Hematopoietic multipotent progenitor cell treated with erythropoietin and hydrocortisone succinate and interleukin-3 and kit ligand, for 8 days (in vitro differentiated cells): ENCODE measurements at places on chromosomes 12 and 14.

DNA sequence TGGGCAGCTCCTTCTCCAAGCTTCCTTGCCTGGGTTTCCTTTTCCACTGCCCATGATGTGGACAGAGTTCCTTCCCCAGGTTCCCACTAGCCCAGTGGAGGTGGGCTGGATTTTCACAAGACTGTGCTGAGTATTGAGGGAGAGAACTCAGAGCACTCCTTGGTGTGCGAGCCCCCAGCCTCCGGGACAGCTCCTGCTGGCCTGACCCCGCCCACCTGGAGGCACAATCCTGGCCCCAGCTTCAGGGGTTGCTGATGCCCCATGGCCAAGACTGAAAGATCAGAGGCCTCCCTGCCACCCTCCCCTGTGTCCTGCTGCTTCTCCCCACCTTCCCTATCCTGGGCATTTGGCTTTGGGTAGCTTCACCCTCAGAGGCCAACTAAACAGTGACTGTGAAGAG lies 7.7 kb downstream of the KCNH3 start:
- DNase-seq, result no peak

DNA sequence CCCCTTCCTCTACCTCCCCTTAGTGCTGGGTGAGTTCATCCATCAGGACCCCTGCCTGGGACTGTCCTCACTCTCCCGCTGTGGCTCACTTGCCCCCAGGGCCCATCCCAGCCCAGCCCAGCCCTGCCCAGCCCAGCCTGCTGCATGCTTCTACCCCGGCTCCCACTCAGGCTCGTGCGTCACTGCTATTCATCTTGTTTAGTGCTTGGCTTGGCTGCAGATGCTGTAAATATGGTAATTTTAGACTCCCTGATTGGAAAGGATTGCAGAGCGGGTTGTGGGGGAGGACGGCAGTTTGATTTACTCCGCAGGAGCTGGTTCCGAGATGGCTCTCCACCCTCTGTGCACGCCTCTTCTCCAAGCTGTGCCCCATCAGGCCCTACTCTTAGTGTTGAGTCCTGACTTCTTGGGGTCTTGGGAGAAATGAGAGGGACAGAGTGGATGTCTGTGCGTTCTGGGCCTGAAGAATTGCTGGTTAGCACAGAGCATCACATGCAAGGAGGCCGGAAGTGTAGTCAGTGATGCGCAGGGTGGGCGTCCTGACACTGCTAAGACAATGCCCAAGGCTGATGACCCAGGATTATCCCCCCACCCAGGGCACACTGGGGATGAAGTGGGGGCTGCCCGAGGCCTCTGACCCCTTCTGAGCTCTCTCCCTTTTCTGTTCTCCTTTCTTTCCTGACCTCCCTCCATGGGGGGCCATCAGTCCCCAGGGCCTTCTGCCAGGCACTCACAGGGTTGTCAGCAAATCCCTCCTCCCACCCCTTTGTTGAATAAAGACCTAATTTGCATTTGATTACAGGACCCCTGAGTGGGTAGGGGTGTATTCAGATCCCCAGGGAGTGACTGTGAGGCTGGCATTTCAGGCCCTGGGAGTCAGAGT lies 244.4 kb downstream of the ZFP36L1 start:
- DNase-seq, result no peak

- DNase-seq, result no peak
These were observed 136.6 kb upstream of the ATXN7L3B start for GRCh38 chr12:74401035-74401434.

- peak; percentile 66 for DNase-seq
These were observed 27.1 kb downstream of the DEGS2 start for GRCh38 chr14:100132161-100132902.

GRCh38 chr14:80017795-80018194 lies 193.5 kb downstream of the DIO2 start:
- no peak for DNase-seq

DNA sequence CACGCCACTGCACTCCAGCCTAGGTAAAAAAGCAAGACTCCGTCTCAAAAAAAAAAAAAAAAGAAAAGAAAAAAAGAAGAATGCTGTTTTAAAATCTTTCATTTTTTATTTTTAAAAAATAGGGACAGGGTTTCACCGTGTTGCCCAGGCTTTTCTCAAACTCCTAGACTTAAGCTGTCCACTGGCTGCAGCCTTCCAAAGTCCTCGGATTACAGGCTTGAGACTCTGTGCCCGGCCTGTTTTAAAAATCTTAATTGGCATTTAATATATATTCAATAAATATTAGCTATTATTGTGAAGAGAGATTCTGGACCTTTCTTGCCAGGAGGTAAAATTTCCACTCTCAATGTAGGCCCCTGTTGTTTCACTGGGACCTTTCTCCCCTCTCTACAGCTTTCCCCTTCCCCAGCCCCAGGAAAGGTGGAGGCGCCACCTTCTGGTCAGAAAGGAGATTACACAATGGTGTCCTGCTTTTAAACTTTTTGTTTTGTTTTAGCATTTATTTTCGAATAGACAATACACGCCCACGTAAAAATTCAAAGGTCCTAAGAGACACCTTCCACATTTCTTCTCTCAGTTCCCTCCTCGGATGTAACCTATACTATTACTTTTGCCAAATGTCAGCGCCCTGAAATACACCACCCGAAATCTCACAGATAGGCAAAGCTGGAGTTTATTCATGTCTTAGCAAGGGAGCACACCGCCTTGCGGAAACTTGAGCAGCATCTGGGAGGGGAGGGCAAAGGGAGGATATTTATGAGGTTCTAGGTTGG lies 23.8 kb upstream of the PHC1 start:
- DNase-seq, result peak; percentile 89

DNA sequence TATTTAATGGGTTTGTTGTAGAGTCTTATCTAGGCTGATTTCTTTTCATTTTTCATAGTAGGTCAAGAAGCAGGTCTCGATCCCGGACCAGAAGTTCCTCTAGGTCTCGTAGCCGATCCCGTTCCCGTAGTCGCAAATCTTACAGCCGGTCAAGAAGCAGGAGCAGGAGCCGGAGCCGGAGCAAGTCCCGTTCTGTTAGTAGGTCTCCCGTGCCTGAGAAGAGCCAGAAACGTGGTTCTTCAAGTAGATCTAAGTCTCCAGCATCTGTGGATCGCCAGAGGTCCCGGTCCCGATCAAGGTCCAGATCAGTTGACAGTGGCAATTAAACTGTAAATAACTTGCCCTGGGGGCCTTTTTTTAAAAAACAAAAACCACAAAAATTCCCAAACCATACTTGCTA lies 4.2 kb downstream of the SRSF5 start:
- no peak for DNase-seq

GRCh38 chr12:116133149-116133548 lies 144.3 kb downstream of the MED13L start:
- no peak for DNase-seq

DNA sequence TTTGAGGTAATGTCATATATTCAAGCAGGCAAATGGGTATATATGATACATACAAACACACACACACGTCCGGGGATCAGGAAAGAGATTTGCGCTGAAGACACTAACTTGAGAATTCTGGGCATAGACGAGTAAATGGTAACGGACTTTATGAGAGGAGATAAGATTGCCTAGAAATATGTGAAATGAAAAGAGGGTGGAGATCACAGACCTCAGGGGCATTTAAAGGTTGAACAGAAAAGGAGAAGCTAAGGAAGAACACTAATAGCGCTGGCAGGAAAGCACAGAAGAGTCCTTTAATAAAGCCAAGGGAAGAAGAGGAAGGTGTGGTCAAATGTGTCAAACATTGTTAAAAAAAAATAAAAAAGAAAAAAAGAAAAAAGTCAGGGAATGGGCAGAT lies 13.1 kb downstream of the CRY1 start:
- DNase-seq, result no peak

DNA sequence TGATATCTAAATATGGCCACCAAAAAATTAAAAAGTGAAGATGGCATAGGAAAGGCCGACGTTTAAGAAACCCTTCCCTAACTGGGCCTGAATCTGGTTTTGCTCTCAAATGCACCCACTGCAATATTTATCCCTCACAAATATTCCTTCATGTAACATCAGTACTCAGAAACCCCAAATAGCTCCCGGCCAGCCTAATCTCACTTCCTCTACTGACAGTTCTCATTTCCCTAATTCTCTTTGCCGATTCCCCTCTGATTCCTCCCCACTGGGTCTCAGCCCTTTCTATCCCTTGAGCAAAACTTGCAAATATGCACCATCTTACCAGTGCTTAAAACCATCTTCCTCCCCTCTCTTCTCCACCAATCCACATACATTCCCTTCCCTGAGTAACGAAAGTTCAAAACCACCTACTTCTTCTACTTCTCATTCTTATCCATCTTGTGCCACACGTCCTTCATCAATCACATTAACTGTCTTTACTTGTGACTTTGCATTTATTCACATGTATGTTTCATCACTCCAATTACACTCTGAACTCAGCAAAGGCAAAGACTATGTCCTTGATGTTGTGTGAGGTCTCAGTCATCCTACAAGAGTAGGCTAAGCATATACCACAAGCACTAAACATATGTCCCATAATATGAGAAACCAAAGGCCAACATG lies 23.1 kb downstream of the KCNK10 start:
- no peak for DNase-seq

DNA sequence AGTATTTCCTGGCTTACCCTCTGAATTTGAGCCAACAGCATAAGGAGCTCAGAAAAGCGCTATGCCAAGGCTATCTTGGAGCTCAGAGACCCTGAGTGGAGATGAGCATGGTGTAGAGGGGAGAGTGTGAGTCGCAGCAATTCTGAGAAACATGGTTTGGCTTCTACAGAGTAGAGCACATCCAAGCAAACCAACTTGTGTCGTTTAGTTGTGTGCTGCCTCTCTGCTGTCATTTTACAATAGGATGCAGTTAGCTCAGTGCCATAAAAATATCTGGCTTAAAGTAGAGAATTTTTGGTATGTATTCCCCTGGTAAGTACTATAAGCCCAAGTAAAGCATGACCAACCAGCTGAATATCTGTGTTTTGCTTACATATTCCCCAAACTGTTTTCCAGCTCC lies 249.2 kb downstream of the TRHDE start:
- no peak for DNase-seq

- DNase-seq, result no peak
These were observed 27.0 kb upstream of the CPM start for GRCh38 chr12:68959891-68960464.

DNA sequence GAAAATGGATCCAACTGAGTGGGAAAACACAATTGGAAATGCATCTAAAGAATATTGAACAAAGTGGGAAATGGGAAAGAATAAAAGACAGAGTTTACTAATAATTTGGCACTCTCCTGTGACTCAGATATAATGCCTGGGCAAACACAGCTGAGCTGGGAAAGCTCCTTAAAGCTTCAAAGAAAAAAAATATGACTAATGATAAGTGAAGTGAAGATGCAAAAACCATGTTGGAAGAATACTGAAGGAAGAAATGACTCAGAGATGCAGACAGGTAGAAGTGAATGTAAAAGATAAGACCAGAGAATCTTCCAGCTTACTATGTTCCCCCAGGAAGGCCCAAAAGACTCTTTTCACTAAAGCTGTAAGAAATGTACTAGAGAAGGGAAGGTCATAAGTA lies 62.4 kb upstream of the FOXG1 start:
- no peak for DNase-seq

- no peak for DNase-seq
These were observed 29.2 kb downstream of the ATF7 start for GRCh38 chr12:53596920-53597363.

DNA sequence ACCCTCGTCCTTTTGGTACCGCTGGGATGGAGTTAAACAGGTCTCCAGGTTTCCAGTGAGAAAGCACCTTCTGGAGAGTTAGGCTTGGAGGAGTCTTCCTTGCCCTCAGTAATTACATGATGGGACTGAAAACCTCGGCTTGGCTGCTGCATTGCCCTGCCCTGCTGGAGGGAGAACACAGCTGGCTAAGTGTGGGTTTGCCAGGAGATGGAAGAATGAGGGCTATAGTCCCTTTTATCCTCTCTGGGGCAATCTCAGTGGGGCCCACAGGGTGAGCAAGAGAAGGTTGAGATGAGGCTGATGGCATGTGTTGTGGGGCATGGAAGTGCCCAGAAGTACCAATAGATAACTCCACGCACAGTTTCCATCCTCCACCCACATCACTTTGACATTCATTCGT lies 23.2 kb upstream of the MEG3 start:
- DNase-seq, result no peak

GRCh38 chr14:73463411-73463810 lies 5.1 kb upstream of the NUMB start:
- peak; percentile 24 for DNase-seq

GRCh38 chr14:67586369-67586768 lies 13.7 kb downstream of the PIGH start:
- no peak for DNase-seq

GRCh38 chr14:60515511-60516289 lies 6.8 kb downstream of the SIX6 start:
- DNase-seq, result no peak

DNA sequence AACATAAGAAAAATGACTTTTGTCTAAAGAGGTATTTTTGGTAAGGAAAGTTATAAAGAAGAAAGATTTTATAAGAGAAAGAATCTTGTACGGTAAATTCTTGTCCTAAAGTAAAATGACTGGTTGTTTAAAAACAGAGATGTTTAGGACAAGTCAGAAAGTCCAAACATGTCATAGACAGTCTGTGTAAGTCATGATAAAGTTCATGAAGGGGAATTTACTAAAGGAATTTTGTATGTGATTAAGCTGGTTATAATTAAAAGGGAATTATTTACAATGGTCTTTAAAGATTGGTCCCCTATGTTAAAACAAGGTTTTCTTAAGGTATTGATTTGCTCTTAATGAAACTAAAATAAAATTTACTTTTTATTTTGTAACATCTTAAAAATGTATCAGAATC lies 269.4 kb upstream of the CCDC196 start:
- DNase-seq, result no peak

- peak; percentile 89 for DNase-seq
These were observed 20.2 kb upstream of the P2RX4 start for GRCh38 chr12:121189619-121190155.

- no peak for DNase-seq
These were observed 344.7 kb upstream of the GARIN6 start for GRCh38 chr12:99302874-99303273.

DNA sequence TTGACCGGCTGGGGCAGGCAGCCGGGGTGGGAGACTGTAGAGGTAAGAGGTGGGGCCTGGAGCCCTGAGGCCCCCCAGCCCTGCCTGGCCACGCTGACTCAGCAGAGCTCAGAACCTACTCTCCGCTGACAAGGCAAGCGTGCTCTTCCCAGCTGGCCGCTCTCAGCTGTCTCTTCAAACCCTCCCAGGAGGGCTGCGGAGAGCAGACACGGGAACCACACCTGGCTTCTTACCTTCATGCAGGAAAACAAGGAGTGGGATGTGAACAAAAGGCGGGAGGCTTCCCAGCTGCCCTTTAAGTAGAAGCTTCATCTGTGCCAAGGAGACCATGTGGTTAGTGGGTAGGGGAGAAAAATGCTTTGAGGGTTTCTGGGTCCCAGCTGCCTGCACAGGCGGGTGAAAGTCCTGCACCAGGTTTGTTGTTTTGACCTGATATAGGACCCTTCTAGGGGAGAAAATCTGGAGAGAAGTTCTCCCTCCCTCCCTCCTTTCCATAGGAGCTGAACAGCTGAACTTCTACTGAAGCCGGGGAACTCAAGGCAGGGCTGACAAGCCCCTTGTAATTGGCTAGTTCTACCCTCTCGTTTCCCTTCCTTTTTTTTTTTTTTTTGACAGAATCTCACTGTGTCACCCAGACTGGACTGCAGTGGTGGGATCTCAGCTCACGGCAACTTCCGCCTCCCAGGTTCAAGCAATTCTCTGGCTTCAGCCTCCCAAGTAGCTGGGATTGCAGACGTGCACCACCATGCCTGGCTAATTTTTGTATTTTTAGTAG lies 12.8 kb upstream of the TESC start:
- DNase-seq, result no peak

GRCh38 chr14:90599339-90599738 lies 202.5 kb downstream of the CALM1 start:
- no peak for DNase-seq

- DNase-seq, result no peak
These were observed 24.3 kb upstream of the EMP1 start for GRCh38 chr12:13171921-13172859.

GRCh38 chr14:31926123-31926522 lies 151.0 kb upstream of the ARHGAP5 start:
- DNase-seq, result peak; percentile 48
